CD8-positive, alpha-beta T cell (primary cell): ENCODE measurements at places on chromosomes 2 and 18.
A peak's percentile ranks its signal among the peaks of the same experiment; 100 is the strongest.

DNA sequence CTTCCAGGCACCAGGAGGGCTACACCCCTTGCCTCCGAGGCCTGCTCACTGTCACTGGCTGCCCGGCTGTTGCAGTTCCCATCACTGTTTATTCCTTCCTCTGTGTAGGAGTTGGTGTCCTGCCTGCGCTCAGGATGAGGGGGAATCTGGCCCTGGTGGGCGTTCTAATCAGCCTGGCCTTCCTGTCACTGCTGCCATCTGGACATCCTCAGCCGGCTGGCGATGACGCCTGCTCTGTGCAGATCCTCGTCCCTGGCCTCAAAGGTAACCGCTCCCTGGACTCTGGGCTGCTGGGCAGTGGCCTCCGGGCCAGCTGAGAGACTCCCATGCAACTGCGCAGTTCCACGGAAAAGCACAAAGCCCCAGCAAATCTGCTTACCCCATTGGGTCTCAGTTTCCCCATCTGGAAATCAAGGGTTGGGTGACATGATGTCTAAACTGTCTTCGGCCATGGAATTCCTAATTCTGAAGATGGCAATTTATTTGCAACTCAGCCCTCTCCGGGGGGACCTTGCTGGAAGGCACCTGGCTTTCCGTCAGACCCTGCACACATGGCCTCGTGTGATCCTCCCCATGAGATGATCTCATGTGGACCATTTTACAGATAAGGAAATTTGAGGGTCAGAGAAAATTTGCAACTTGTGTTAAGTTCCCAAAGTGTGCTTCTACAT lies 9.4 kb downstream of the COLEC11 start:
- no peak for DNase-seq

- DNase-seq = no peak
These were observed 53.8 kb downstream of the GTF3C3 start for GRCh38 chr2:196745711-196746110.

DNA sequence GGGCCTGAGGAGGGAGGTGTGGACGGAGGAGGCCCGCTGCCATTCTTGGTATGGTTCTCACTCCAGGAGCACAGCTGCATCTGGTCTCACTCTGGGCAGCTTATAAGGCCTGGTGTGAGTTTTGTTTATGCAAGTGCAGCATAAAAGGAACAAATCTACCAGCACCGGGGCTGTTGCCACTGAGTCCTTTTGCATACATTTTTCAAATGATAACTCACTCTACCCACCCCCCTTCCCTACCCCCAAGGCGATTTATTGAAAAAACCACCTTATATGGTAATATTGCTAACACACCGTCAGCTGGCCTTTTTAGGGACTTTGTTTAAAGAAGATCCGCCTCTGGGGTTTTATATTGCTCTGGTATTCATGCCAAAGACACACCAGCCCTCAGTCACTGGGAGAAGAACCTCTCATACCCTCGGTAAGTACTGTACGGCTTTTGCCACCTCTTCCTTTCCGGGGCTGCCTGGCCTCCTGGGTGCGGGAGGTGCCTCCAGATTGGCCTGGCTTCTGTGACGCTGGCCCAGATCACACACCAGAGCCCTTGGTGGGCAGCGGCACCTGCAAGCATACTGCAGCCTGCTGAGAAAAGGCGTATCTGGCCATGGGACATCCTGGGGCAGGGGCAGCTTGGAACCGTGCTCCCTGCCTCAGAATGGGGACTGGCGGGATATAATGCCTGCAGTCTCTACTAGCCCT lies at the start of gene ACTG2:
Gene ACTG2 (plus strand): TSS at position 378 of the 699 bp plus-strand sequence. CDS start 8,304 bp downstream, outside the sequence.
- no peak for DNase-seq

GRCh38 chr2:11248-11941 lies 34.9 kb downstream of the FAM110C start:
- DNase-seq = peak; percentile 80

- no peak for DNase-seq
These were observed 150.6 kb downstream of the AGPS start for GRCh38 chr2:177543007-177543760.
